Hepatocyte (in vitro differentiated cells): ENCODE measurements at places on chromosomes 7 and 10.

- no peak for DNase-seq
Observed at GRCh38 chr7:117807676-117808075, 65.6 kb downstream of the CTTNBP2 start.

DNA sequence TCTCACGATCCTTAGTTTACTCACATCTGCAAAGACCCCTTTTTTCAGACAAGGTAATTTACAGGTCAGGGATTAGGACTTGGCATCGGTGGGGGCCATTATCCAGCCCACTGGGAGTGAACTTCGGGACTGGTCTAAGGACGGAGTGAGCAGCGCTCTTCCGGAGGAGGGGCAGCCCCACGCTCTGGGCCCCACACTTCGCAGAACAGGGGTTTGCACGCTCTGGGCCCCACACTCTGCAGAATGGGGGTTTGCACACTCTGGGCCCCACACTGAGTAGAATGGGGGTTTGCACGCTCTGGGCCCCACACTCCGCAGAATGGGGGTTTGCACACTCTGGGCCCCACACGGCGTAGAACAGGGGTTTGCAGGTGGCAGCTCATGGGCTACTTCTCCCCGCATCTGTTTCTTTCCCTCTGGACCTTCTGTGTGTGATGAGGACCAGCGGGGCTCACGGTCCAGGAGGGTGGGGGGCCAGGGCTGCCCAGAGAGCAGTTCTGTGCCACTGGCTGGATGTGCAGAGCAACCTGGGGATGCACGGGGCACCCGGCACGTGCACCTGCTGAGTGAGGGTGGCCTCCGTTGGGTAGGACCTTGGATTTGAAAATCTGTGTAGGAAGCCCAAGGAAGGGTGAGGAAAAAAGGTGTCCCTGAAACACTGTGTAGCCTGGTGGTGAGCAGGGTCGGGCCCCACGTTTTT is 134.8 kb downstream of the WDR37 start:
- DNase-seq: no peak

DNA sequence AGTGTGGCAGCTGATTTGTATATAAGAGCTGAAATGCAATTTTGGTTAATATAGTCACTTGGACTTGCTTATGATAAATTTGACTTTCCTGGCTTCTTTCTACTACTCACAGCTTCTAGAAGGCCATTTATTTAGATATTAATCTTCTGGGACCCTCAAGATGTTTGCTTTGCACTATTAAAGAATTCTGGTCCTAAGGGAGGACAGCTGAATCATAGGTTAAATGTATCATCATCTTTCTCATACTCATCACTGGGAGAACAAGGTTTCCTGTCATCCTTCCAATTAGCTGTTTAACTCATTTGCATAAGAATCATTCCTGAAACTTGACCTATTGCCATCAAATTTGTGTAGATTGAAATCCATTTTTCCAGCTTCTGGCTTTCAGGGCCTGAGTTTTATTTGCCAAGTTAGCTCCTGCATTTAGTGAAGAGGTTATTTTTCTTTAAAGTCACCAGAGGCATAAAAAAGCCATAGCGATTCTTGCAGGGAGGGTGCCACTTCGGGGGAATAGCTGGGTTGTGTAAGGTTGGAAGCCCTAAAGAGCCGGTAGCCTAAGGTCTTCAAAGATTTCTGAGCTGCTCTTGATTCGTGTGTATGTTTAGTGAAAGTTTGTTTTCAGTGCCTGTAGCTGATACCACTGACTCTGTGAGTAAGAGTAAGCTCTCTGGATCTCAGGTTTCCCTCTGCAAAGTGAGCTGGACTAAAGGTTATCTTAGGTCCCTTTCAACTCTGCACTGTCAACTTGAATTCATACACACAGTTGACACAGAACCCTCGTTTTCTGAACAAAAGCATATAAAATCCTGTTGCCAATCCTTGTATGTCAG is 4.3 kb downstream of the MAP3K8 start:
- no peak for DNase-seq

- no peak for DNase-seq
Observed at GRCh38 chr10:33453081-33454025, 118.9 kb upstream of the NRP1 start.

DNA sequence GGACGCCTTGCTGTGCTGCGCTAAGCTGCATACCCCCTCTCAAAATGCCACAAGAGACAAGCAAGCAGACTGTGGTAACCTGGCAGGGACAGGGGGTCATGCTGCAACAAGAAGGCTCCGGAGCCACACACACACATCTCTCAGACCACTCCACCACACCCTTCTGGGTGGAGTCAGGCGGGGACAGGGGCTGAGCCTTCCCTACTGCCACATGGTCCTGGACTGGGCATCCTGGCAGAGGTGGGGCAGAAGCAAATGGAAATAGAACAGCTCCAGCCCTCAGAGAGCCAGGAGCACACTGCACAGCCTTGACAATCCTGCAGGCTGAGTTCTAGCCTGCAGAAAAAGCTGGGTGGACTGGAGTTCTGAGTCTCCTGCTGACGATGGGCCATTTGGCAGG is 28.4 kb upstream of the NPFFR1 start:
- DNase-seq: no peak

GRCh38 chr10:96660297-96660696 is 60.0 kb downstream of the PIK3AP1 start:
- DNase-seq: no peak

GRCh38 chr10:72690071-72690755 is 1.7 kb upstream of the MCU start:
- DNase-seq: no peak

- no peak for DNase-seq
Observed at GRCh38 chr10:13943735-13944398, 357.1 kb downstream of the PRPF18 start.

DNA sequence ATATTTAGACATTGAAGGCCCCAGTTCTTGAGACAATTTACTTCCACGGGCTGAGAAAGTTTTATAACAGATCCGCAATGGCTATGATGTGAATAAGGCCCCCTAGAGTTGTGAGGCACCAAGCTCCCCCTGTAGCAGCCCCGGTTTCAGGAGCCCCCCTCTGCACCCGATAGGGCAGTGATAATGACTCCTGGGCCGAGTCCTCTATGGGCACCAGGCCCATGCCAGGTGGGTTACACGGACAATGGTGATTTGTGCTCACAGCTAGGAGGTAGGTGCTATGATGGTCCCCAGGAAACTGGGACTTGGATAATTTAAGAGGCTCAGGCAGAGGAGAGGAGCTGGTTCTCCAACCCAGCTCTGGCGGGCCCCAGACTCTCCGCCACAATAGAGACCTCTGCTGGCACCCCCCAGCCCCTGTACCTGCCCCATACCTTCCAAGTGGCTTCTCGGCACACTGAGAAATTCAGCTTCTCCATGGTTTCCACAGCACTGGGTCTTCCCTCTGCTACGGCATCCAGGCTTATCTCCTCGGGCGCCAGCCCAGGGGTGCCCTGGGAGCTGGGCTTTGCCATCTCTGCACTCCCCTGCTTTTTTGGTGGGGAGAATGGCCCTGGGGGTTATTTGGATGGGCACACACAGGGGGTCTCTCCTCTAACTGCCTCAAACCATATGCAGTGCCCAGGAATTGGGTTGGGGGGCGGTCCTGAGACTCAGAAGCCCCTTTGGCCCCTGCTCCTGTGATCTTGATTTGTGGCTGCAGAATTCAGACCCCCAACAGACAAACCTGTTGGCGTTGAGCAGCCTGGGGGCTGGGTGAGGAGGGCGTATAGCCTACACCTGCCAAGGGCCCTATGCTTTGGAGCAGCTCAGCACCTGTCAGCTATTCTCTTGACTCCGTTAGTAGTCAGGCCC is 12.2 kb upstream of the KCP start:
- no peak for DNase-seq

DNA sequence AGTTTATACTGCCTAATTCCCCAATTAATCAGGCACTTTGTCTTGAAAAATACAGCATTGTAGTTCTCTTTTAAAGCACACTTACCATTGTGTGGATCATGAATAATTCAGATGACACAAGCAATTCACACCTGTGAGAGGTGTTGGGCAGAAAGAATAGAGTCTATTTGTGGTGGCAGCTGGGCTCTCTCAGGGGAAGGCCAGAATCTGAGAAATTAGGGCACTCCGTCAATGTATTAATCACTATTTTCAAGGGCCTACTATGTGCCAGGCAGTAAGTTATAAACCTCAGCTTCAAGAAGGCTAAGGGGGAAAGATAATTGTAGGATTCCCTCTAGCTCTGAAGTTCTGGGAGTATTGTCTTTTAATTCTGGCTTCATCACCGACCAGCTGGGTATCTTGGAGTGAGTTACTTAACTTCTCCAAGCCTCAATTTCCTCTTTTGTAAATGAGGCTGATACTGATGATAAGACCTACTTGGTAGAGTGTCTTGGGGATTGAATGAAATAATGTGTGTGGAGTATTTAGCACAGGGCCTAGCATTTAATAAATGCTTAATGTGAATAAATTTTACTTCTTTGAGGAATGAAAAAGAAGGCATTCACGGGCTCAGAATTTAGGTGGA is 2.5 kb downstream of the CHN2 start:
- DNase-seq: no peak

- DNase-seq: no peak
Observed at GRCh38 chr10:120578890-120579289, 121.9 kb downstream of the PLPP4 start.

- DNase-seq: no peak
Observed at GRCh38 chr10:118596426-118597124, 1.1 kb upstream of the PRLHR start.

DNA sequence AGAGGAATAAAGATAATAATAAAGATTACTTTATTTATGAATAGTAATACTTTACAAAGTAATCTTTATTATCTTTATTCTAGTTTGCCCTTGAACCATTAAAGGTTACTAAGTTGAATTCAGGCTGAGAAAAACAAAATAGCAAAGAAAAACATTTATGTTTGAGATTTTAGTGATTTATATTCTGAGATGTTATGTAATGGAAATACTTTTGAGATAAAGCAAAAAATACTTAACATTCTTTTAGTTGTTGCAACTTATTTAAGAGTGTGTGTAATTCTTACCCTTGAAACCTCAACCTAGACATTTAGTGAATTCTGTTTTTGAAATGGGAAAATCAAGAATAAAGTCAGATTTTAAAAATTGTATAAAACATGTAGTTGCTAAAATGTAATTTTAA is 40.0 kb downstream of the MINPP1 start:
- no peak for DNase-seq

GRCh38 chr10:58854811-58855210 is 321.6 kb upstream of the PHYHIPL start:
- no peak for DNase-seq

GRCh38 chr10:12529976-12530375 is 180.6 kb downstream of the CAMK1D start:
- DNase-seq: no peak

GRCh38 chr10:63832686-63833085 is 311.5 kb downstream of the REEP3 start:
- no peak for DNase-seq

- no peak for DNase-seq
Observed at GRCh38 chr7:47290466-47290865, 291.4 kb downstream of the TNS3 start.

GRCh38 chr10:82811621-82812020 is 936.6 kb downstream of the NRG3 start:
- DNase-seq: no peak

DNA sequence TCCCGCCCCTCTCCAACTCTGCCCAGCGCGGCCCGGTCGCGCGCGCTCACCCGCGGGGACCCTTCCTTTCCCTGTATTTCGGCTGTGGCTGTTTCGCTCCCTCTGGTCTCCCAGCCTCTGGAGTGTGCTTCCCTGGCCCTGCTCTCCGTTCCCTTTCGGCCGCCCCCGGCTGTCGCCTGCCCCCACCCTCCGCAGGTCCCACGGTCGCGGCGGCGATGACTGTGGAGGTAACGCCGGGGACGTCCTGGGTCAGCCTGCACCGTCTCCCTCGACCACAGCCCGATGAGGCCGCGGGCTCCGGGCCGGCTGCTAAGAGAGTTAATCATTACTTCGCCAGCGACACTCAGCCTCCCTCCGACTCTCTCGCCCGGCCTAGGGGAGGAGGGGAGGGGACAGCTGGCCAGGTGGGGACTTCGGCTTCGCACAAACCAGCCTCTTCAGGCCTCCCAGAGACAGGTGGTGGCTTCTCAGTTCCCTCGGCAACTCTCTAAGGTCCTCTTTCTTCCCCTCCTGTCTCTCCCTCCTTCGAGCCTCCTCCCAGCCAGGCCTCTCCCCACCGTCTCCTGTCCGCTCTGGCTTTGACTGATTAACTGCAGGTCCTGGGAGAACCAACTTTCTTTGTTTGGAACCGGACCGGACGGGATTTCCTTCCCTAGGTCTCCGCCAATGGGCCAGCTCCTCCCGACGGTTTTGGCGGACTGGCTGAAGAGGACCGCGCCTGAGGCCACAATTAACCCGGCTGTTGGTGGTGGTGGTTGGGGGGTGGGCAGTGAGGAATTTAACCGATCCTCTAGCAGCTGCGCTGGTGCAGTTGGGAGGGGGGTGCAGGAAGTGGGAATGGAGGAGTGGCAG is 5.6 kb upstream of the PAX2 start:
- DNase-seq: peak; percentile 69

DNA sequence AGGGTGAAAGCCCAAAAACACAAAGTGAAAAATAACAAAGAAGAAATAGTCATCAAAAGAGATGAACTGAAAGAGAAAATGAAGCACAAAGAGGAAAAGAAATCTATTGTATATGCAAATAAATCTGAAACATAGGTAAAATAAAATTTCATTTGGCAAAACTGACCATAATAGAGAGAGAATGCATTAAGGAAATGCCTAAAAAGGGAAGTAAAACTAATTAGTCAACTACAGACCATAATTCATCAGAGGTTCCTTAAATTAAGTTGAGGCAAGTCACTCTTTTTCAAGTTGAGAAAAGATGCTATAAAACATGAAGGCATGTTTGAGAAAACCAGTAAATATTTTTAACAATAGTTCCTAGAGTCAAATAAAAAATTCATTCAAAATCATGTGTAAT is 233.3 kb downstream of the LRRN3 start:
- no peak for DNase-seq

GRCh38 chr10:87053111-87053510 is 33.0 kb downstream of the FAM25A start:
- DNase-seq: no peak

GRCh38 chr7:18948521-18948920 is 168.9 kb downstream of the TWIST1 start:
- DNase-seq: no peak

- DNase-seq: no peak
Observed at GRCh38 chr7:2880874-2881533, 36.9 kb upstream of the GNA12 start.

DNA sequence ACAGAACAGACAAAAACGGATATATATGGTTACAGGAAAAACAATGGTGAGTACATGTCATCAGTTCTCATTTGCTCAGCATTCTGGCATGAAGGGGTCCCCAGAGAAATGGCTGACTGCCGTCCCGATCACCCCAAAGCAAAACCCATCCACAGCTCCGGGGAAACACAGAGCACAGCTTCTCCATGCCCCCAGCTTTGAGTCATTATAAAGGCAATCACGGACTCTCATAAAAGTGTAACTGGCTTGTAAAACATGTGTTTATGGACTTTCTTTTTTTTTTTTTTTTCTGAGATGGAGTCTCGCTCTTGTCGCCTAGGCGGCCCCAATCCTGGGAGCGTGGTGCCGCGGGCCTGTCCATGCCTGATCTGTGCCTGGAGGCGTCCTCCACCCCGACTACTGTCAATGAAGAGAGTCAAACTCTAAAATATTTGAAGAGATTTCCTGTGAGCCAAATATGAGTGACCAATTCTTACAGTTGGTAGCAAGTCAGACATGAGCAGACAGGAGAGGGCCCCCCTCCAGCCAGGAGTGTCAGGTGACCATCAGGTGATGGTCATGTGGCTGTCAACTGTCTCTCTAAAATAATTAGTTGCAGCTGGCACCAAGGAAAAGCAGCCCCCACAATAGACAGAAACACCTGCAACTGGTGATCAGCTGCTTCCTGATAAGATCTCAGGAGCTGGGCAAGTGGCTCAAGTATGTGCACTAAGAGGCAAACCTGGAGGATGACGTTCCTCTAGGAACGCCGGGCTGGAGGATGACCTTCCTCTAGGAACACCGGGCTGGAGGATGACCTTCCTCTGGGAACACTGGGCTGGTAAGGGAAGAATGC is 21.7 kb upstream of the NOM1 start:
- no peak for DNase-seq
